OCI-LY7 (cell line): ENCODE measurements at places on chromosomes 12 and 14.

DNA sequence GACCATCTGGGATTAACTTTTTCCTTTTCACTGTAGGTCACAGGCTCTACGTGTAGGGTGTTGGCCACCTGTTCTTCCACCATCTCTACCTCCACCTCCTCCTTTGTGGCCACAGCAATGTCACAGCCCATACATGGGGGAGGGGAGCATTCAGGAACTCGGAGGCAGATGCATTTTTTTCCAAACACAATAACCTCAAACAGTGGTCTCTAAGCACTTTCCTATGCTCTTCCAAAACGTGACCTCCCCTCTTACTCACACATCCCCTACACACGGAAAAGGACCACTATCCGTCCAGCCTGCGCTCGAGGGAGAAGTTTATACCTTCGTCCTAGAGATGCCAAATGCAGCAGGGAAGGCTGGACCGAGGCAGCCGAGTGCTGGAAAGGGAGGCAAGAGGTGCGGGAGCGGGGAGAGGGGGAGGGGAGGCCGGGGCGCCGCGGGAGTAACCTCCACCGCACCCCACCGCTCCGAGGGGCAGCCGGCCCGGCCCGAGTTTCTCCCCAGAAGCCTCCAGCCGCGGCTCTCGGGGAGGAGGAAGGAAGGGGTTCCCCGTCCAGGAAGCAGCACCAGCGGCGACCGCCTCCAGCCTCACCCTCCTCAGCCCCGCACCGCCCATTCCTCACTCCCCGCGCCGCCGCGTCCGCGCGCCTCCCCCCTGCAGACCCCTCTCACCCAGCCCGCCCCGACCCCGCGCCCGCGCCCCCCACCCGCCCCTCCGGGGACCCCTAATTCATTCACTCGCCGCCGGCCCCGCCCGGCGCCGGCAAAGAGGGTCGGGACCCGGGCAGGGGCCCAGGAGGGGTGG is 594 bp downstream of the KRAS start:
- peak; percentile 67 for DNase-seq

DNA sequence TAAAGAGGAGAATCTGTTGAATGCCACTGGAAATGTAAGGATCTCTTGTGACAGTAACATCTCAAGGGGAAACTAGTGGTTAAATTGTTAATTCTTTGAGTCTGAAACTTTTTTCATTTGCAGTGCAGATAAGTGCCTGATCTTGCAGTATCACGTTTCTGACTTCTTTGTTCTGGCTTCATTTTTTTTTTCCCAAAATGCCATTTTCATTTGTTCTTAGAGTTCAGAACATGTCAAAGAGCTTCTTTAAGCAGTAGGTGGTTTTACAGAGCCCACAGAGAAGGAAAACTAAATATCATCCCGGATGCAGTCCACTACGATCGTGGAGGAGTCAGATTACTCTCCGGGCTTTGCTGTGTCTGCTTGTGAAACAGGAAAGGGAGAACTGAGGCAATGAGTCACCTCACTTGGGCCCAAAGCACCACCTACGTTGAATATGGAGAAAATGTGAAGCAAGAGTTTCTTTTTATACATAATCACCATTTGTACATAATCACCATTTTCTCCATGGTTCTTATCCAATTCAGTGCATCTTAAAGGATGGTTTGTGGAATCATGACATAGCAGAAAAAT is 43.9 kb downstream of the HMGA2 start:
- DNase-seq: no peak

GRCh38 chr14:104893435-104894207 is 28.6 kb downstream of the CEP170B start:
- DNase-seq: peak; percentile 47

DNA sequence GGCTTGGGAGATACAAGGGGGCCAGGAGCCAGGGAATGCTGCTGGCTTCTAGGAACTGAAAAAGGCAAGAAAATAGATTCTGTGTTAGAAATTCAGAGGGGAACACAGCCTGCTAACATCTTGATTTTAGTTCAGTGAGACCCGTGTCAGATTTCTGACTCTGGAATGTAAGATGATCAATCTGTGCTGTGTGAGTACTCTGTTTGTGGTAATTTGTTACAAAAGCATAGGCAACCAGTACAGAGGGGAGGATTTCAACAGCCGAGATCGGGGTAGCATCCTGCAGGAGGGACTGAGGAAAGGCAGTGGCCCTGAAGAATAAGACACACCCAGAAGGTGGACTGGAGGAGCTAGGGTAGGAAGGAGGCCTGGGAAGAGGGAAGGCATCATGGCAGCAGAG is 410.0 kb upstream of the CCDC196 start:
- DNase-seq: no peak

DNA sequence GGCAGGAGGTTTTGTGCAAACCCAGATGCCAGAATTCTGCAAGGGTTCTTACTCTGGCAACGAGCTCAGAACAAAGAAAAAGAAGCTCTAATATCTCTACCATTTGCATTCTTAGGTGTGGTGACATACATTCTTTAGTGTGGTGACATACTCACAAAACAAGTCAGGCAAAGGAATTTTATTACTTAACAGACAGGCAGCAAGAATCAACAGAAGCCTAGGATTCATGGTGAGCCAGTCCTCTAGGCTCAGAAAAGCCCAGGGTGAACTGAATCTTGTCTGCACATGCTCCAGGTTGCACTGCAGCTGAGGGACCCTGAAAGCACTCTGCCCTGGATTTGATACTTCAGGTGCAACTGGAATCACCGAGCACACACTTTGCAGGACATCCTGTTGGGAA is 122.4 kb upstream of the PTPRQ start:
- DNase-seq: no peak

DNA sequence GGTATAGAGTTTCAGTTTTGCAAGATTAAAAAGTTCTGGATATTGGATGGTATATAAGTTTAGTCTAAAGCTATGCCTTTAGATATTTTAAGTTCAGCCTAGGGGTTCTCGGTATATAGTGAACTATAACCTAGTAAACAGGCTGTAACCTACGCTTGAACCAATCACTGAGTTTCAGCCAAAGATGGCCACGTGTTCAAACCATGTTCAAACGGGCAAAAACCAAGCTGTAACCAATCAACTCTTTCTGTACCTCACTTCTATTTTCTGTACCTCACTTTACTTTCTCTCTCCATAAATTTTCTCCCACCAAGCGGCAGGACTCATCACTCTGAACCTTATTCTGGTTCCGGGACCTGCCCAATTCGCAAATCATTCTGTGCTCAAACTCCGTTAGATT is 1.4 kb downstream of the TMBIM4 start:
- DNase-seq: peak; percentile 37

- DNase-seq: no peak
Measured at GRCh38 chr12:128790221-128790620, 33.5 kb downstream of the SLC15A4 start.

DNA sequence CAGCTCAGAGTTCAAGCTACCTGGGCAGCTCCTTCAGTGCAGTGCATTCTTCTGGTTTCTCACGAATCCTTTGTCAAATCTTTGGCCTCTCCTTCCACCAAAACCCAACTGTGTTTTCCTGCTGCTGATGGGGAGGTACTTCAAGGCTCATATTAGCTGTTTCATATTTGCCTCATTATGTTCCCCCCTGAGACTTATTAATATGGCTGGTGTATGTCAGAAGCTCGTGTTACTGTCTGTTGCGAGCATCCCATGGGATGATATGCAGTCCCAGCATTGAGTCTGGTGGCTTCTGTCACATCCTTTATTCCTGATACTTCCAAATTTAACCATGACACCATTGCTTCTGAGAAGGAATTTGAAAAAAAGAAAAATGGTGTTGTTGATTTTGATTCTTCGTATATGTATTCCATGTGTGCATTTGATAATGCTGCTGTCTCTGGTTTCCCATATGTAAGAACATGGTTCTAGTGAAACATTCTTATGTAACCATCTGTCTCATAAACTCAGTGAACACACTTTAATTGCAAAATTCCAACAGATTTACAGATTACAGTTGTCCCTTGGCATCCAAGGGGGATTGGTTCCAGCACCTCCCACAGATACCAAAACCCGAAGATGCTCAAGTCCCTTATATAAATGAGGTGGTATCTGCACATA is 149.1 kb downstream of the KICS2 start:
- DNase-seq: no peak

DNA sequence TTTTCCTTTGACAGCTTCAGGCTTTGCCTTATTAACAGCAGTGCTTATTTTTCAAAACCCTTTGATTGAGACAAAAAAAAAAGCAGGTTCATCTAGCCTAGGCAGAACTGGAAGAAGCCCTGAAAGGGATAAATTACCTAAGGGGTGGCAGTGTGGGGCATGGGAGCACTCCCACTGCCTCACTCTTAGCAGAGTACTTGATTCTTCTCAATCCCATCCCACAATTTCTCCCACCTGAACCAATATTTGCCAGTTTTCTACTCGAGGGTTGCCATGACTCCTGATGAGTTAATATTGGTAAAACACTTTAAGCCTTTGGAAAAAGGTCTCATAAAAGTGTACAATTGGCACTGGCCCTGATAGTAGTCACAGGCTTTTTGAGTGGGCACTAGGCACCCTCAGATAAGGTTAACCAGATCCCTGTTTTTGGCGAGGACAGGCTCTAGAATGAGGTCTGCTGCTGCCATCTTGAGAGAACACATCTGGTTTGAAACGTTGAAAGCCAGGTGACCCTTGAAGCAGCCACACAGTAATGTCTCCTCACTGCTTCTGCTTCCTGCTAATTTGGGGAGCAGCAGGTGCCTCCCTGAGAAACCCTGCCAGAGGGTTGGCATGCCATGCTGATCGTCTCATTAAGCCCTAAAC is 320.0 kb downstream of the RAD51B start:
- DNase-seq: no peak

- peak; percentile 93 for DNase-seq
Measured at GRCh38 chr12:52081263-52081733, 1.8 kb downstream of the SMIM41 start.

DNA sequence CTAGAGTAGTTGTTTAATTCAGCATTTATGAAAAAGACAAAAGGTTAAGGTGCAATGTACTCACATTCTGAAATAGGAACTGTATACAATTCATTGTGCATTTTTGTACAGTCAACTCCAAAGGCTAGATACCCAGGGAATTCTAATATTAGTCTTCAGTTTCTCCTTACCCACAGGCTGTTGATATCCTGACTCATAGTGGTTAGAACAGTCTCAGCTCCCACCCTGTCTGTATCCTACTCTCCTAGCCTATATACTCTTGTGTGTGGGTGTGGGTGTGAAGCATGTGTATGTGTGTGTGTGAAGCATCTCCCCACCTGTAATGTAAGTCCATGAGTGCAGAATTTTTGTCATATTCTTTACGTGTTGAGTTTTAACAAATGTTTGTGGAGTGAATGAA is 229.5 kb downstream of the NAV3 start:
- DNase-seq: no peak

- peak; percentile 45 for DNase-seq
Measured at GRCh38 chr14:103480595-103480994, 42.0 kb downstream of the CKB start.

- DNase-seq: peak; percentile 78
Measured at GRCh38 chr14:60204843-60205774, 39.9 kb upstream of the DHRS7 start.

DNA sequence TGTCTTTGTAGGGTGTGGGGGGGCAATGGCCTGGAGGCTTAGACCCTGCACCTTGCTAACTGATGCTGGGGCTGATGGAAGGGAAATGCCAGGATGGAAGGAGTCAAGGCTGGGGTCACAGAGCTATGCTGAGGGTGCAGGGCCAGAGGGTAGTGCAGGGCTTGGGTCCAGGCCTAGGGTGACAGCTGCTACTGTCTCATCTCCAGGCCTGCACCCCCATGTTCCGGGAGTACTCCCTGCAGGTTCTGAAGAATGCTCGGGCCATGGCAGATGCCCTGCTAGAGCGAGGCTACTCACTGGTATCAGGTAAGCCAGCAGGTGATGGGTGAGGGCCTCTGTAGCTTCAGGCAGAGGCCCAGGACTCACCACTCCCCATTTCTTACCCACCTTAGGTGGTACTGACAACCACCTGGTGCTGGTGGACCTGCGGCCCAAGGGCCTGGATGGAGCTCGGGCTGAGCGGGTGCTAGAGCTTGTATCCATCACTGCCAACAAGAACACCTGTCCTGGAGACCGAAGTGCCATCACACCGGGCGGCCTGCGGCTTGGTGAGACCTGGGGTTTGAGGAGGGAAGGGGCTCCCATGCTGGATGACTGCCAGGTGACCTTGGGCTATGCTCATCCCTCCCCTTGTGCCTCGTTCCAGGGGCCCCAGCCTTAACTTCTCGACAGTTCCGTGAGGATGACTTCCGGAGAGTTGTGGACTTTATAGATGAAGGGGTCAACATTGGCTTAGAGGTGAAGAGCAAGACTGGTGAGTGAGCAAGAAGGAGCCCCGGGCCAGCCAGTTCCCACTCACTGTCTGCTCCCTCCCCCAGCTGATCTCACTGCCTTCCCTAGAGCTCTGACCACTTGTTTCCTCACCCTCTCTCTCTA is 4.1 kb downstream of the SHMT2 start:
- no peak for DNase-seq

DNA sequence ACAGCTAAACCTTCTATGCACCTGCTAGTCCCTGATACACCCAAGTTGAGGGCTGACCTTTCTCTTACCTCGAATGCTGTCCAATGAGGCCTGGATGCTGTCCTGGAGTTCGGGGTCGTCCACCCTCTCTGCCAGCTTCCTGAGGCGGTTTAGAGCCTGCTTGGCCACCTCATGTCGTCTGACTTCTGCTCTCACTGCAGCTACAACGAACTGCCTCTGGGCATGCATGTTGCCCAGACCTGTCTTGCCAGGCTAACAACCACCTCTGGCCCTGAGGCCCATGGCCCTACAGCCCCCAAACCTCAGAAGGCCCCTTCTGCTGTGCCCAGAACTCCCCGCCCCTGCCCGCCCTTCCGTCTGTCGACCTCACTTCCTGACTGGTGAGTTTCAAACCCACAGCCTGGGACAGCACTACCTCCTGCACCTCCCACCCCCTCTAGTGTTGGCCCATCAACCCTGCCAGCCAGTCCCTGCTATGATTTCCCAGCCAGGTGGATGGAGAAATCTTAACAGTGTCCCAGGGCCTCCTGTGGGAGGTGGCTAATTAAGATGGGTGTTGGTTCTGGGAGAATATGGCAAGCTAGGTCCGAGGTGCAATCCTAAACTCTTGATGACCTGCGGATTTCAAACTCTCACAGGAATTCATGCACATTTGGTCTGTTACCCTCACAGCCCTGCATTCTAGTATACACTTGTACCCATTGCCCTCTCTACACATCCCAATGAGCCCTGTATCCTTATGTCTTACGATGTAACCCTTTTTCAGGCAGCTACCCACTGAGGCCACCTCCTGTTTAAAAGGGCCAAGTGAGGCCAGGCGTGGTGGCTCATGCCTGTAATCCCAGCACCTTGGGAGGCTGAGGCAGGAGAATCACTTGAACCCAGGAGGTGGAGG is 2.7 kb upstream of the TSPAN31 start:
- peak; percentile 85 for DNase-seq

DNA sequence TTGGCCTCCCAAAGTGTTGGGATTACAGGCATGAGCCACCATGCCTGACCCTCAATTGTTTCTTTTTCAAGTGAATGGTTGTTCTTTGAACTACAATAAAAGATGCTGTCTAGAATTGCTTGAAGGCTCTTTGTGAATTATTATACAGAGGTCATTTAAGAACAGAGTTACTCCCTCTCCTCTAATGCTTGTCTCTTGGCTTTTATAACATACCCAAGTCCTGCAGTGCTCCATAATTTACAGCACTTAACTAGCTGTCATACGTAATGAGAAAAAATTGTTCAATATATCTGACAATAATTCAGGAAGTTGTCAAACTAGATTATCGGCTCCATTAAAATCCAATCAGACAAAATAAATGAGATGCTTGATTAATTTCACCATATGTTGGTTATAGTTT is 823.0 kb upstream of the ATXN7L3B start:
- no peak for DNase-seq
